Esophagus squamous epithelium (tissue), 5 donors: ENCODE measurements at places on chromosomes 1 and 21.

- no peak for DNase-seq
Observed at GRCh38 chr1:115402753-115403184, 64.7 kb upstream of the NGF start.

DNA sequence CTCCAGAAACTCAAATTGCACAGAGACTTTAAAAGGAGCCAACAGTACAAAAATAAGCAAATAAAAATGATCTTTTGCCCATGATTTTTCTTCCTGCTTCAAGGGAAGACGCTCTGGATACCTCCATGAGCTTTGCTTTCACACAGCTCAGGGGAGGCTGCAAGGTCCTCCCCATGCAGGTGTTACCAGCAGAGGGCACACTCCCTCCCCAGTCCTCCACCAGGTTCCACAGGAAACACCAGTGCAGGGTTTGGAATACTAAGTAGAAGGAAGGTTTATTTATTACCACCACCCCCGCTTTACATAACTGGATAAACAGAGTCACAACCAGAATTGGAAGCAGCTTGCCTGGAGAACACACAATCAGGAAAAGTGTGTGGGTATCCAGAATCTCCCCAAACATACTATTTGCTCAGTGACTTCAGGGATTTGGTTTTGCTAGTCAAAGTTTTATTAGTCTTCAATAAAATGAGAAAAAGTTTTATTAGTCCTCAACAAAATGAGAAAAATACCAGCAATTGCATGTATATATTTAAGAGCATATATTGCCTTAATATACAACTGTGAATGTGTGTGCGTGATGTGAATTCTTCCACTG is 37.3 kb downstream of the HSD3B1 start:
- DNase-seq: no peak

DNA sequence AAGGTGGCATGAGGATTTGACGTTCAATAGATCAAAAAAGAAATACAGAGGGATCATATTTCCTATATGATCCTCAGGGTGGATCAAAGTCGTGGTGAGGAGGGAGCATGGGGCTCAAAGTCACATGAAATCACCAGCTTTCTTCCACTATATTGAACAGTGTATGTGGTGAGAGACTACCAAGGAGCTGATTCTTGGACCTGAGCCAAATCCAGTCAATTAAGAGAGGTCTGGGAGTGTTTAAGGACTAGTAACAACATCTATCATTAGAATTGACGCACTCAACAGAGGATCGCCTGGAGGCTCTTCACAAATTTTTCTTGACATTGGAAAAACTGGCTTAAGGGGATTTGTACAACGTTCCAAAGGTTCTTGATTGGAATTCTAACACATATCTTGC is 267.7 kb upstream of the PROX1 start:
- no peak for DNase-seq

- no peak for DNase-seq
Observed at GRCh38 chr1:4561205-4561604, 93.2 kb upstream of the AJAP1 start.

DNA sequence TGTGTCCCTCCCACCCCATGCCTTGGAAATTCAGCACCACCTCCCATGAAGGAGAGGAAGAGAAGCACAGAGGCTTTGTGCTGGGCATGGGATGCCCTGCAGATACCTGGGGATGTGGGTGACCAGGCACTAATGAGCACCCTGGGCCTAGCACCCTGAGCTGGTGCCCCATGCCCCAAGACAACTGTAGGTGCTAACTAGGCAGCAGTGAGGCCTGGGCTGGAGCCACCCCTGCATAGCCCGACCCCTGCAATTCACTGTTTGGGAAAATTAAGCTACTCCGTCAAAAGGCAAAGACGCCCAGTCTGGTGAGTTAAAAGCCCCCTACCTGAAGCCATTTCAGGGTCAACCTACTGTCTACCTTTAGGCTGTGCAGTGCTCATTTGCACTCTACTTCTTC is 5.4 kb downstream of the KCNA2 start:
- DNase-seq: no peak

DNA sequence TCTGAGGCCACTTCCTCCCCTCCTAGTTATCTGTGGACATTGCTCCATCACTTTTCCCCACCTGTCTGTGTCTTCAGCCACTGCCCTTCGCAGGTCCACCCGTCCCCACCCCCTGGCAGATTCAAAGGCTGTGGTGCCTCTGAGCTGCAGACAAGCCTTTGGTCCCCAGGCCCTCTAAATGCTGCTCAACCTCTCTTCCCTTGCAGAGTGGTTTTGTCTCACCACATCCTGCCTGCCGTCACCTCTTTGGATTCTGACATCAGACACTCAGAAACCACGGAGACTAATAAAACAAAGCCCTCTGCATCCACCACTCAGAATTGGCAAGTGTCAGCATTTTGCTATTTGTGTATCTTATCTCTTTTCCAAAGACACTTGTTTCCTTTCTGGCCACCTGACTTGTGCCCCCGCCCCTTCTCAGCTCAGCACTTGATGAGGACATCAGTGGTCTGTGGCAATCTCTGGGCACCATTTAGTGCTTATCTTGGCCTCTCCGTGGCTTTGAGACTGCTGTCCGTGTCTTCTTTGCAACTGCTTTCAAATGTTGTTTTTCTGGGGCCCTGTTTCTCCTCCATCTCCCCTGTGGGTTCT is 7.7 kb downstream of the CNIH3 start:
- no peak for DNase-seq

GRCh38 chr21:16072221-16072620 is 342.4 kb downstream of the USP25 start:
- DNase-seq: no peak

DNA sequence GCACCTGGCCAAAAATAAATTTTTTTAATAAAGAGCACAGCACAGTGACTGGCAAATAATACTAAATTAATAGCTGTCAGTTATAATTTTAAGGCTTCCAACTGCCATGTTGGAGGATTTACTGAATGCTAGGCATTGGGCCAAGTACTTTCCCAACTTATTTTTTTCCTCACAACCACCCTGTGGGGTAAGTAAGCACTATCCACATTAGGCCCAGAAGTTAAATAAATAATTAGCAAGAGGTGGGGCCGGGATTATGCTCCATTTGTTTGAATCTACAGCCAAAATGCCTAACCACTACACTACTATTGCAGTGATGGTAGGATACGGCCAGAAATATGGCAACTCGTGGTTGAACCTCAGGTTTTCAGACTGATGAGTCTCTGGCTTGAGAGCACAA is 4.6 kb upstream of the TRNAU1AP start:
- DNase-seq: no peak

GRCh38 chr1:228046421-228047182 is 35.9 kb upstream of the ARF1 start:
- DNase-seq: no peak

GRCh38 chr1:197692965-197693364 is 82.3 kb downstream of the DENND1B start:
- DNase-seq: no peak

DNA sequence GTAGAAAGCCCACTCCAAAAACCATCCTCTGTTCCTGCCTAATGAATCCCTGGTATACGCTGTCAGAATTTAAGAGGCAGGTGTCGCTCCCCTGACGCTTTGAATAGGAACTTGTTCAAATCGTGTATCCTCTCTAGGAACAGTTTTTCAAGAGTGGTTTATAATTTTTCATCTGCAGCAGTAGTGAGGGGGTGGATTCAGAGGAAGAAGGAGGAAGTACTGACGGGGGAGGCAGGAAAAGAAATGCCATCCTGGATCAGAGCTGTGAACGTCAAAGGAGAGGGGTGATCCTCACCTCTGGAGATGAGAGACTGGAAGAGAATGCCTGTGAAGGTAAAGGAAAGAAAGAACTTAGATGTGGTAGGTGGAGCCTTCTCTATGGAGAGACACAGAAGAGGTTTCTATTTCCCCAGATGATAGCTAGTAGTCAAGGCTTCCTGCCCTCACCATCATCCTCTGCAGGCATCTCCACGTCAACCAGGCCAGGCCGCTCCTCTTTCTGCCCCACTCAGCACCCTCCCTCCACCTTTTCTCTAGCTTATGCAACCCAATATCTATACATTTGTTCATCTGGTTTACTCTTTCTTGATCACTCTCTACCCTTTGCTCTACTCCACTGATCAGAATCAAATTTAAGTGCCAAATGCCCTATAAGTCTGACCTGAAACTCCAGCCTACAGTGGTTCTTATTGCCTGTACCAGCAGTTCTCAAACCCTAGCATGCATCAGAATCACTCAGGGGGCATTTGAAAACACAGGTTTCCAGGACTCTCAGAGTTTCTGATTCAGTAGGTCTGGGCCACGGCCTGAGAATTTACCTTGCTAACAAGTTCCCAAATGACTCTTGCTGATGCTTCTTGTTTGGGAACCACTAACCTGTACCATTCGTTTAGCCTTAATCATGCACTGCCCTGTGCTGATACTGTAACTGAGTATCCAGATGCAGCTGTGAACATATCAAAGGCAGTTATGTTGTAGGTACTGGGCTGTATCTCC is 13.1 kb upstream of the BCL9 start:
- DNase-seq: no peak

GRCh38 chr1:160204526-160205241 is 500 bp upstream of the PEA15 start:
- DNase-seq: no peak

DNA sequence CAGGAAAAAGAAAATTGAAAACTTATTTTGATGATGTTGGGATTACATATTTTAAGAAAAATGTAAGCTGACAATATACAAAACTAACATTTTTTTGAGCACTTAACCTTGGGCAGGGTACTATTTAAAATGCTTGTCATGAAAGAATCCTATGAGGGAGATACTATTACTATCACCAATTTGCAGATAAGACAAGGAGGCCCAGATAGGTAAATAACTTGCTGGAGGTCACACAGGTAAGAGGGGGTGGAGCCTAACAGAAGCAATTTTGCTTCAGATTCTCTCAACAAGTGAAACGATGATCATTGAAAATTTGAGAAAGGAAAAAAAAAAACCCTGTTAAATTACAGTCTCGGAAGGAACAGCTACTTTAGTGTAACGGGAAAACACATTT is 1.2 kb downstream of the GART start:
- no peak for DNase-seq

DNA sequence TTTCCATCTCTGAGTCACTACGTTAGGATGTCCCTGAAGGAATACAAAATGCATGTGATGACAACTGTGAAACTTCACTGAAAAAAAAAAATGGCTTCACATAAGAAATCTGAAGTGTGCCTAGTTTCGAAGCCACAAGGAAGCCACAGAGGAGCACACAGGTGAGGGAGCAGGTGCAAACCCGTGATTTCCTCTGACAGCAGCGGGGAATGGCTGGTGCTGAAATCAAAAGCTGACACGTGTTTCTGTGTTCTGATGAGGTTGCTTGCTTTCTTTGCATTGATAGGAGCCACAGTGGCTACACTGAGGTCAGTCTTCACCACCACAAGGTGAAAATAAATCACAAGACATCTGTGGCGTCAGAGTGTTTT is 105.7 kb upstream of the TLR5 start:
- no peak for DNase-seq

DNA sequence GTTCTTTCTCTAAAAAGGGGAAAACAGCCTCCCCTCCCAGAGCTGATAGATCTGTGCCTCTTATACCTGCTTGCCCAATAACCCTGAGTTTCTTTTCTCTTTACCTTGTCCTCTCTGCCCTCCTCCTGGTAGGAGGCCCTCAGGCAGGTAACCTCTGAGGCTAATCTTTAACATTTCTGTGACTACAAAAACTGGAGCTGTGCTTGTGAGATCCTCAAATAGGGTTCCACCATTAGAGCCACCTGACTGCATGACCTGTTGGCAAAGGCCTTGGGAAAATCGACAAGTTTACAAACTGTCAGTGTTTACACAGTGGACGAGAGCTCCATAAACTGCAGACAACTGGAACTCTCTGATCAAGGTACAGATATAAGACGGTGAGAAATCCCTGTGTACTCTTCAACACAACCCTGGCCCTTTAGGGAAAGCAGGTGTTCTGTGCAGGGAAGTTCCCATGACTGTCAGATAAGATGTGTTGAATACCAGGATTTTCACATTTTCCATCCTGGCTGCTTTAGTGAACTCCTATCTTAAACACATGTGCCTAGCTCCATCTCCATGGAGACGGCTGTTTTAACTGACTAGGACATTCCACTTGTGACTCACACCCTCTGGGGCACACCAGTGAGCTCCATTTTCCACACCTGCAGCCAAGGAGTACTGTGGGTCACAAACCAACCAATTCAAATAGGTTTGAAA is 38.3 kb downstream of the ECE1 start:
- DNase-seq: no peak

DNA sequence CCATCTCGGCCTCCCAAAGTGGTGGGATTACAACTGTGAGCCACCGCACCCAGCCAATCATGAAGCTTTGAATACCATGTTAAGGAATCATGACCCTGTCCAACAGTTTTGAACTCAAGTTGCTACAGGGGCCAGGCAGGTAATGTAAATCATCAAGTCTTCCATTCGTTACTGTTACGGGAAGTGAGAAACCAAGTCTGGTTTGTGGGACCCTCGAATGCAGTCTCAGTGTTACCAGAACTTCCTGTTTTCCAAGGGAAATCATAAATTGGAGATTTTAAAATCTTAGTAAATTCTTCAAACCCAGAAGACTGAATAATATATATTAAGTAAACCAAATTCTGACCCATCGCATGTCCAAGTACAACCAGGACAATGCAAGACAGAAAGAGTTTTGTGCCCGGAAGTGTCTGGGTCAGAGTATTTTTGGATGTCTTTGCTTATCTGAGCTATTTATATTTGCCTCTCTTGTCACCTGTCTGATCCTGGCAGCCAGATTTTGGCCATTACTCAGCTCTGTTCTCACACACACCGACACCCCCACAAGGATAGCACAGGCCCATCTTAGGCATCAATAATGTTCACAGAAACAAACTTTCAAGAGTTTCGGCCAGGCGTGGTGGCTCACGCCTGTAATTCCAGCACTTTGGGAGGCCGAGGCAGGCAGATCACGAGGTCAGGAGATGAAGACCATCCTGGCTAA is 8.8 kb downstream of the ATP5IF1 start:
- DNase-seq: no peak

DNA sequence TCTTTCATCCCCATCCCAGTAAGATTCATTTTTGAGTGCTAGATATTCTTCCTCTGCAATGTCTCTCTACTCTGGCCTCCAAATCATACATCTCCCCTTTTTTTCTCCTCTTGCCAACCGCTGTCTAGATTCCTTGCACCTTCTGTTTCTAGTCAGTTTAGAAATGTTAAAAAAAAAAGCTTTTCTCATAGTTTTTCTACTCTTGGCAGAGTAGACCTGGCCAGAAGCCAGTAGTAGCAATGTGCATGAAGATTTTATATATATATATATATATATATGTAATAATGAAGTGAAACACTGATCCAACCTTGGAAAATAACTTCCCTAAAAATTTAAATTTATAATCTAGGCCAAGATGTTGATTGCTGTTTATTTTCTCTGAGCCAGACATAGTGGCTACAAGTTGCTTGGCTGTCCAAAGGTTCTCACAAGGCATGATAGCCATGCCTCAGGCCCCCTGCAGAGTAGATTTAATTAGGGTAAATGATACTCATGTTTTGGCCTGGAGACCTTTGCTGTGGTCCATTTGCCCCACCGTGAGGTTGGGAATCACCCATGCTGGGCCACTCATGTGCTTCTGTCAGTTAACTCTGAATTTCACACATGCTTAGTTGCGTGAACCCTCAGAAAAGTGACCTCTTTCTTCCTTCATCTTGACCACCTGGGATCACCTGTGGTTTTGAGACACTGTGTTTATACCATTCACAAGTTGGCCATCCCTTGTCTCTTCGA is 103.4 kb upstream of the KCNE2 start:
- DNase-seq: no peak
